ENCODE measurements at places on chromosomes 16 and 17.

GRCh38 chr17:78412403-78412802 is 34.0 kb downstream of the PGS1 start:
- no peak for DNase-seq

GRCh38 chr17:1367351-1367745 is 32.7 kb downstream of the YWHAE start:
- DNase-seq, result no peak

DNA sequence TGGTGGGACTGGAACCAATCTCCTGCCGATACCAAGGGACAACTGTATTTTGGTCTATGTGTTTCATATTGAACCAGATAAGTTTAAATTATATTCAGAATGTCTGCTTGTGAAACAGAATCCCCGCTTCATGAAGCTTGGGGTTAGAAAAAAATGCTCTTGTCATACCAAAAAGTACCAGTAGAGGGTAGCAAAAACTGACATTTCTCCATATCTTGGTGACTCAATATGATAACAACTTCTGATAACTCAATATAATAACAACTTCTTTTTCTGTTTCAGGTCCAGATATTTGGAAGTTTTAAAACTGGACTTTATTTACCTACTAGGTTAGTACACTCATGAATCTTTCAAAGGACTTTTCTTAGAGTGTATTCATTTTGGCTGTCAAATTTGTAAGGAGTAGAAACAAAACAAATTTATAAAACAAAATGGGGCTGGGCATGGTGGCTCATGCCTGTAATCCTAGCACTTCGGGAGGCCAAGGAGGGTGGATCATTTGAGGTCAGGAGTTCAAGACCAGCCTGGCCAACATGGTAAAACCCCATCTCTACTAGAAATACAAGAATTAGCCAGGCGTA is 52.3 kb upstream of the ADCY7 start:
- DNase-seq, result no peak

DNA sequence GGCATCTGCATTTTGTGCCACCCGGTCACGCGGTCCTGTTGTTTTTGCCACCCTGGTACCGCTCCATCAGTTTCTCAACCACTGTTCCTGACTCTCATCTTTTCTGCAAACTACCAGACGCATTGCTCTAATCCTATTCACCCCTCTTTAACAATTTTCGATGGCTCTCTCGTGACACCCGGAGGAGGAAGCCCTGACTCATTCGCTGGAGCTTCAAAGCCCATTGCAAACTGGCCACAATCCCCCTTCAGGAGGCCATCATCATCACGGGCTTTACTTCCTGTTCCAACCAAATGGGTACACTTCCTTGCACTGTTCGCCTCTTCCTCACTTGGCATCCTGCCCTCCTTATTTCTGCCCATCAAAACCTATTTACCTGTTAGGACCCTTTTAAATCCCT is 155.3 kb downstream of the RGS9 start:
- DNase-seq, result no peak

DNA sequence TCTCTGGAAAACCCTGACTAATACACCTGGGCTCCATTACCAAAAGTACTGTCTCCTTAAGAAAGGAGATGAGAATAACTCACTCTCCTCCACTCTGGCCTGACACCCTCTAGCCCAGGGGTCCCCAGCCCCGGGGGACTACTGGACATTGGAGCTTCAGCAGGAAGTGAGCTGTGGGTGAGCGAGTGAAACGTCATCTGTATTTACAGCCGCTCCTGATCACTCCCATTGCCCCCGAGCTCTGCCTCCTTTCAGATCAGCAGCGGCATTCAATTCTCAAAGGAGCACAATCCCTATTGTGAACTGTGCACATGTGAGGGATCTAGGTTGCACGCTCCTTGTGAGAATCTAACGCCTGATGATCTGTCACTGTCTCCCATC is 126.3 kb upstream of the TNRC6C start:
- no peak for DNase-seq

GRCh38 chr17:1304522-1304921 is 25.1 kb downstream of the TRARG1 start:
- DNase-seq, result no peak

DNA sequence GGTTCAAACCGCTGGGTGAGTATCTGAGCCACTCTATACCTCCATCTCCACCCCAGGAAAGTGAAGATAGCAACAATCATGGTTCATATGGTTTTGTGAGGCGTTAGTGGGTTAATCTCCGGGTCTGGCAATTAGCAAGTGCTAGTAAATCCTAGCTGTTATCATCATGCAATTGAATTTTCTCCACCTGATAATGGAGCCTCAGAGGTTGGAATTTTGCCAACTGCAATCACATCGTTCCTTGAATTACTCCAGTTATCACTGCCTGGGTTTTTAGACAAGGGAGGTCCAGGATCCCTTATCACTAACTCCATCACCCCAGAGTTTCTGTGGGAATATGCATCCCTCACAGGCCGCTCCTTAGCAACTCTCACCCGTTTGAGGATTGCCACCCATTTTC is 311.5 kb downstream of the RBFOX1 start:
- no peak for DNase-seq

- no peak for DNase-seq
These were observed 20.4 kb upstream of the PHB1 start for GRCh38 chr17:49434821-49435670.
